Effector memory CD8-positive, alpha-beta T cell (primary cell): ENCODE measurements at places on chromosomes 3 and 15.

DNA sequence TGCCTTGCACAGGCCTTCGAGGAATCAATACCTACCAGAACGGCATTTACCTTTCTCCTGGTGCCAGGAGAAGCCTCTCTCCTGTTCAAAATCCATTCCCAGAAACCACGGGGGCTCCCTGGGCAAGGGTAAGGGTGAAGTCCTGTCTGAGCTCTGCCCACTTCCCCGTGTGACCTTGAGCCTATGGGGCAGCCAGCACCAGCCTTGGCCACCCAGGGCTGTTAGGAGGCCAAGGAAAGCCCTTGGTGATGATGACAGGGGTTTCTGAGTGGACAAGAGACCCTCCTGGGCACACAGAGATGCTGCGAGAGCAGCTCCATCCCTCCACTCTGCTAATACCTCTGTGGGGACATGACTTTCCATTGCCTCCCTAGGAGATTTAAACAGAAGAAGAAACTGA lies 5.9 kb downstream of the SCN5A start:
- no peak for DNase-seq

- no peak for DNase-seq
These were observed 38.2 kb upstream of the MAGI1 start for GRCh38 chr3:66076861-66077470.

DNA sequence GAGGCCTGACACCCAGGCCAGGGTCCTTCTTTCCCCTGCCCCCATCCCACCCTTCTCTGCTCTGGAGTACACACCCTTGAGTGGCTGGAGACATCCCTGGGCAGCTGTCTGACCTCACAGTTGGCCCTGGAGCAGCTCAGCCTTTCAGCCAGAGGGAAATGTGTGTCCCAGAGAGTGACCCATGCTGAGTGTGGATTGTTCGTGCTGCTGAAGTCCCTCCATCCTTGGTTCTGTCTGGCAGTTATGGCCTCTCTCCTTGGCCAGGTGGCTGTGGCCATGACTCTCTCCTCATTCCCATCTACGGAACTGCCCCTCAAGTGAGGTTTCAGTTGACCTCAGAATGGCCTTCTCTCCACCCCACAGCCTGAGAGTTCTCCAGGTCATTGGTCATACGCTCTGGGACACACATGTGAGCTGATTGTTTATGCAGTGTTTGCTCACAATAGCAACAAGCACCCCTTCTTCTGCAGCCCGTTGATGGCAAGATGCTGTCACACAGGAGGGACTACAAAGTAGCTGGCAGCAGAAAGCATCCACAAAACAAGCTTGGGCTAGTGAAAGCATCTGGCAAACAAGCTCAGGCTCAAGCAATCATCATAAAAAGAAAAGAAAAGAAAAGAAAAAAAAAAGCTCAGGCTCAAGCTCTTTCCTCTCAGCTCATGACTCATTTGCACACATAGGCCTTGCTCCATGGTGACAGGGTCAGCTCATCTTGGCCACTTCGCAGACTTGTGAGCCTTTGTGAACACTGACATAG lies 55.3 kb upstream of the ITGA11 start:
- DNase-seq = no peak

- no peak for DNase-seq
These were observed 81.7 kb upstream of the NPHP3 start for GRCh38 chr3:132803889-132804288.

DNA sequence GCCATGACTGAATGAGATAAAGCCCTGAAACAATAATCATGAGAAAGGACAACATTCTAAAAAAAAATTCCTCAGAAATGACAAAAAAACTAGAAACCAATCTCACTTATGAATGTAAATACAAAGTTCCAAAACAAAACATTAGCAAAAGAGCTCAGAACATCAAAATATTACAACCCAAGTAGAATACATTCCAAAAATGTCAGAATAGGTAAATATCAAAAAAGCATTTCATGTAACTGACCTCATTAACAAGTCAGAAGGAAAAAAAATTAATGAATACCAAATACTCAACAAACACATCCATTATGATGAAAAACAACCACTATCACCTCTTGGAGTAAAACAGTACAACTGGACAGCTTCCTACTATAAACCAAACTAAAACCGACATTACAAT lies 93.1 kb downstream of the DLG1 start:
- DNase-seq = no peak

DNA sequence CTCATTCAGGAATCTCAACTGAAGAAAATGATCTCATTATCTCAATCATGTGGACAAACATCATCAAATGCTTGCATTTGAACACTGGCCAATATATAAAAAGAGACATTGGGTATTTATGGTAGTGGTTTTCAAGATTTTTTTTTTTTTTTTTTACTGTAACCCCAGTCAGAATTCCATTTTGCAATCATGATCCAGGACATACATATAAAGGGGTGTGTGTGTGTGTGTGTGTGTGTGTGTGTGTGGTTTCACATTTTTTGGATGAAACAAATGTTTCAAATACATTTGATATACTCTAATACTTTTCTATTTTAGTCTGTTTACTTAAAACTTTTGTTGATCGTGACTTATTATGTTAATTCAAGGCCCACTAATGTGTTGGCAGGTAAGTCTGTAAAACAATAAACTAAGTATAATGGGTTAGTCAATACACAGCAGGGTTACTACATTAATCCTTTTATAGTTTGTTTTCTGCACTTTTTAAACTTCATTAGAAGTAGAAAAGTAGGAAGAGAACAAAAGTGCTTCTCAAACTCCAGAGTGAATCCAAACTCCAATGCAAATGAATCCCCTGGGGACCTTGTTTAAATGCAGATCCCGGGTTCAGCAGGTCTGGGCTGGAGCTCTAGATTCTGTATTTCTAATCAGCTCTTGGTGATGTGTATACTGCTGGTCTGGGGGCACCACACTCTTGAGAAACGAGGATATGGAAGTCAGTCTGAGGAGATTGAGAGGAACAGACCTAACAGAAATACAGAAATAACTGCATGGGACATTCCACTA lies 17.6 kb downstream of the THRB start:
- DNase-seq = no peak

DNA sequence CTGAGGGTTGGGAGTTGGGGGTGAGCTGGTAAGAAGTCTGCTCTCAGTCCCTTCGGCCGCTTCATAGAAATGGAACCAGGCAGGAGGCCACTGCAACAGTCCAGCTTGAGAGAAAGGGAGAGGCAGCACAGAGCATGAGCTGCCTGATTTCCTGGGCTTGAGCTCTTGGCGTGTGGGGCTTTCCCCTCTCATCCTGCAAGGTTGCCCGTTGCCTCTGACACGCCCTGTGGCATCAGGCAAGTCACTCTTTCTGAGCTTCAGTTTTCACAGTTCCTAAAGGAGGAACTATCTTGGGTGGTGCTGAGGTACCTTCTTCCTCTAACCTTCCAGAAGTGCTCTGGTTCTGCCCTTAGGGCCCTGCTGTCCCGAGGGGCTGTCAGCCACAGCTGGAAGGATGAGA lies 4.9 kb downstream of the MESP2 start:
- no peak for DNase-seq

- DNase-seq = no peak
These were observed 133.6 kb downstream of the TJP1 start for GRCh38 chr15:29688506-29689286.

GRCh38 chr15:83057696-83058376 lies 9.2 kb downstream of the BTBD1 start:
- DNase-seq = no peak

DNA sequence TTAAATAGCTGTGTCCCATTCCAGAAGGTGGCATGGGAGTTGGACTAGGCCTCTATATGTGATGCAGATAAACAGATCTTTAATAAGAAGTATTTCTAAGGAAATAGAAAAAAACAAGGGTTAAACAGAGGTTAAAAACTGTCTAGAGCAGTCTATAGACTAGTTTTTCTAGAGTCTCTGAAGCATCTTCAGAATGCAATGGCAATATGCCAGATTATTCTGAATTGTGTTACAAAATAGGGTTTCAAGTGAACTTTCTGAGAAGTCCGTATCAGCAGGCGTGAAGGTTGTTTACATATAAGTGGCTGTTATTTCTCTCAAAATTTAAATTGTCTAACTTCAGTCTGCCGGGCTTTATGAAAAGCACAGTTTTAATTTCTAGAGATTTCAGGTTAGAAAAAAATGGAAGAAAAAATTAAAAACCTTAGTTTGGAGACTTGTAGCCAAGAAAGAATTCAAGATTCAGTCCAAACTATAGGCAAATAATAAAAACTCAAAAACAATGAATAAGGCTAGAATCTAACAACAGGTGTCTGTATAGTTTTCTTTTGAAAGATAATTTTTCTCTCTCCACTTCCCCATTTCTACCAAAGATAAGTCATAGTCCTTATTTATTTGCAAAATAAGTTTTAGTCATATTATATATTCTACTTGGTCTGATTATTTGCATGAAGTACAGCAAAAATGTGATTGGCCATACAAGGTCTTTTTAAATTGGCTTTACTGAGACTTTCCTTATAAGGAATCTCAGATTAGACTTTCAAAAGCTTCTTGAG lies 55.2 kb downstream of the OSTN start:
- DNase-seq = no peak

DNA sequence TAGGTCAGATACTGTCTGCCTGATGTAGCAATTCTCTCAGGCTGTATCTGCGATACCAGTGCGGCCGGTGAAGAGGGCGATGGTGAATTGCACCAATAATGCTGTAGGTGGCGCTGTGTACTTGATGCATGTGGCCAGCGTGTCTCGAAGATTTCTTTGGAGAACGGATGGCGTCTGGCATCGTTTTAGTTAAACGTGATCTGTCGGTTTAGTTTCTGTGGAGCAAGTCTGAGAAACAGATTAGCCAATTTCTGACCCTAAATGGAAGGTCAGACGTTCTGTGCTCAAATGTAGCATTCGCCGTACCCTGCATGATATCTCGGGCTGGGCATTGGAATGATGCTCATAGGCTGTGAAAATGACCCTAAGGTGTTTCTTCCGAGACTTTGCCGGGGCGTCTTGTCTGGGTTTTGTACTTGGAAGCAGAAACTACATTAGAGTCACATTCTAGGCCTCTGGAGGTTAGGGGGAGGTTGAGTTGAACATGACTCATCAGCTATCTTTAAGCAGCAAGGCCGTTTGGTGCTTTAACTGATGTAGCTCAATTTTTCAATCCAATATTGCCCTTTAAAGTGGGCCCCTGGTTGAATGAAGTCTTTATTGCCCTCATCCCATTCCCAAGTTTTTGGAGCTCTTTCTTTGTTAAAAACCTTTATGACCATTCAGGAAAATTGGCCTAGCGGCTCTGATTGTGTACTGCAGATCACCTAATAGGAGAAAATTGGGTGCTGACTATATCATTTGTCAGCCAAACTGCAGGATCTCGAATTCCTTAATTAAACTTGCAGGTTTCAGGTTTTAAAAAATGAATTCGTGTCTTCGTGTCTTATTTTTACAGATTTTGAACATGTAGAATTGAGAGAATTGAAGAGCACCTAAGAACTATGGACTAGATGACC lies 80.0 kb downstream of the SQOR start:
- DNase-seq = peak; percentile 40
